ENCODE measurements at places on chromosomes 2 and 18. TPM values are rescaled to one million over a fixed set of nuclear protein-coding genes. Genes with fewer than 3 reads are reported as not detected.
A peak's percentile ranks its signal among the peaks of the same experiment; 100 is the strongest.

COL4A3 gene
- total RNA-seq, result 17.6 TPM

REG1A gene
- not detected for total RNA-seq

ZNF142 gene
- total RNA-seq, result 42.8 TPM

ADGRF3 gene
- 0.59 TPM for total RNA-seq

DNA sequence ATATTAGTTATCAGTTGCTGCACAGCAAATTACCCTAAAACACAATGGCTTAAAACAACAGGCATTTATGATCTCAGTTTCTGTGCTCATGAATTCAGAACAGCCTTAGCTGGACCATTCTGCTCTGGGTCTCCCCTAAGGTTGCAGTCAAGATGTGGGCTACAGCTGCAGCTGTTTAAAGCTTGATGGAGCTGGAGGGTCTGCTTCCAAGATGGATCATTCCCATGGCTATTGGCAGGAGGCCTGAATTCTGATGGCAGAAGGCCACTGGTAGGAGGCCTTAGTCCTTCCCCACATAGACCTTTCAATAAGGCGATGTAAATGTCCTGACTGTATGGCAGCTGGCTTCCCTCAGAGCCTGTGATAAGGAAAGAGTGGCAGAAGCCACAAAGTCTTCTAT is 118.6 kb upstream of the SERPINE2 start:
- H3K4me3 ChIP-seq, result no peak overlapping the region
- H3K36me3 ChIP-seq, result no peaks in the 10 kb centered on the region
- H3K4me1 ChIP-seq, result peaks cover 15% of the 10 kb centered on the region
- DNase-seq, result no peak
- H3K27ac ChIP-seq, result no peak overlapping the region

GRCh38 chr2:60317844-60318243 is 235.6 kb downstream of the BCL11A start:
- no peaks in the 10 kb centered on the region for H3K4me1 ChIP-seq
- DNase-seq, result no peak
- H3K36me3 ChIP-seq, result no peaks in the 10 kb centered on the region
- H3K27me3 ChIP-seq, result peaks cover 38% of the 10 kb centered on the region

DNA sequence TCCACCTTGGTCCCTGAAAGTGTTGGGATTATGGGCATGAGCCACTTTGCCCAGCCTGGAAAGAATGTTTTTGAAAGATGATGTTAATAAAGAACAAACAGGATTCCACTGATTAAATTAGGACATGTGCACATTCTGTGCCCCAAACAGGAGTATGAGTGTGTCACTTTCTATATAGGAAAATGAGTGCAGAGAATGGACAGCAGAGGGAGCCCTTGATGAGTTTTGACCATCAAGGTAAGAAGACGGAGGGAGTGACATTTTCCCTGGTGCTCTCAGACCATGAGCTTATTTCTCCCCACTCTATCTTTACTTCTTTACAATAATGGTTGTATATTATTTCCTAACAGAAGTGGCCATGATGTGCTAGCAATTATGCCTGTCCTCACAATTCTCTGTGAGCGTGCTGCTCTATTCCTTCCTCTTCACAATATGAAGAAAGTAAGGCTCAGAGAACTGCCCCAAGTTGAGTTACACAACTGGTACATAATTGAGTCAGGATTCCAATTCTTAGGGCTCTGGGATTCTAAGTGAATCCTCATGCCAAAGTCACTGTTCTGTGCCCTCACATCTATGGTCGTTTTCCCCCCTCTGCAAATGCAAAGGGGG is 20.6 kb downstream of the RPL37A start:
- no peaks in the 10 kb centered on the region for H3K27me3 ChIP-seq
- H3K27ac ChIP-seq, result no peak overlapping the region
- DNase-seq, result peak; percentile 76
- no peak overlapping the region for H3K4me3 ChIP-seq

GRCh38 chr2:239928391-239929350 is 96.5 kb downstream of the NDUFA10 start:
- H3K27ac ChIP-seq, result peak overlapping the region; percentile 9
